RKO (cell line): ENCODE measurements at places on chromosomes 11 and 22.

- no peak for DNase-seq
Observed at GRCh38 chr11:20050551-20051333, 109.5 kb downstream of the DBX1 start.

DNA sequence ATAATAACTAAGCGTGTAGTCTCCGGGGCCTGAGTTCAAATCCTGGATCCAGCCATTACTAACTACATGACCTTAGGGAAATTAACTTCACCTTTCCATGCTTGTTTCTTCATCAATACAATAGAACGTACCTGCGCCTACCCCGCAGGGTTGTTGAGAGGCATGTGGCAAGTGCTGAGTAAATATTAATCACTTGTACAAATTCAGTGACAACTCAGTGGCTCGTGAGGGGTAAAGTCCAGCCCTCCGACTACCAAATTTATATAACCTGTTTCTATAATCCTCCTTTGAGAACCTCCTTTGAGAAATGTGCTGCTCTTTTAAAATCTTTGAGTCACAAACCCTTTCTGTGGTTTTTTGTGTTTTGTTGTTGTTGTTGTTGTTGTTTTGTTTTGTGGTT is 49.8 kb downstream of the FEZ1 start:
- DNase-seq: no peak

GRCh38 chr22:27591060-27591459 is 210.5 kb downstream of the MN1 start:
- DNase-seq: no peak

- DNase-seq: no peak
Observed at GRCh38 chr22:39379756-39380730, 19.5 kb upstream of the TAB1 start.

GRCh38 chr11:44267750-44268613 is 42.0 kb downstream of the ALX4 start:
- no peak for DNase-seq

DNA sequence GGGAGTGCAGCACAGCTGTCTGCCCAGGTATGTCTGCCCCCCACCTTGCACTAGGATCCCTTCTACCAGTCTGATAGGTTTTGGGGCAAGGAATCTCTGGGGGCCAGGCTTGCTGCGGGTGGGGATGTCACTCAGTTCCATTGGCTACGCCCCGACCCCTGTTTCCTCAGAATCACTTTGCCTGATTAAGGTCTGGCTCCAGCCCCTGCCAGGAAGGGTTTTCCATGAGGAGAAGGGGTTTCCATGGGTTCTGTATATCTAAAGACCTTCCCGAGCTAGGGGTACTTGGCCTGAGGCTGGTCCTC is 14.0 kb downstream of the OTOG start:
- DNase-seq: no peak

- DNase-seq: no peak
Observed at GRCh38 chr11:35163209-35163608, 24.2 kb downstream of the CD44 start.

- DNase-seq: no peak
Observed at GRCh38 chr11:72066855-72067254, 13.5 kb downstream of the NUMA1 start.
